ENCODE measurements at places on chromosomes 6 and 20.
A peak's percentile ranks its signal among the peaks of the same experiment; 100 is the strongest.

- DNase-seq: no peak
Observed at GRCh38 chr20:19929012-19929360, 88.2 kb upstream of the NAA20 start.

GRCh38 chr6:111541026-111541681 is 58.1 kb upstream of the REV3L start:
- DNase-seq: no peak

DNA sequence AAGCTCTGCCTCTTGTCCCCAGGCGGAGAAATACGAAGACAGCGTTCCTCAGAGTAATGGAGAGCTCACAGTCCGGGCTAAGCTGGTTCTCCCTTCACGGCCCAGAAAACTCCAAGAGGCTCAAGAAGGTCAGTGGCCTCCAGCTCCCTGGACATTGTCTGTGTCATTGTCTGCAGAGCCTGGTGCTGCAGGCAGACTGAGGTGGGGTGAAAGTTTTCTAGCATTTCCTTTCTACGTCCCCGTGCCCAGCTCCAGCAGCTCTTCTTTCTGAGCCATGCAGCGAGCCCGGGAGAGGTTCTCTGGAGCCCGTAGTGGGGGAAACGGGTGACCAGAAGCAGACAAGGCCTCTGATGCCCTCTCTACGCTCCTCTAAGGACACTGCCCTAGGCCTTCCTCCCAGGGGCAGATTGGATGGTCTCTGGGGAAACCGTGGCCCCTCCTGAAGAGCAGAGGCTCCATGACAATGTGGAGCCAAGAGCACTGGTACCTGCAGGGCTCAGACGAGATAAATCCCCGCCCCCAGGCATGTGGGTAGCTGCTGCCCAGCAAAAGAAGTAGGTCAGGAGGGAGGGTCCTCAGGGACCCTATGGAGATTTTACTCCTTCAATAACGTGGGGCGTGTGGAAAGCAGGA is 58.4 kb downstream of the EZR start:
- no peak for DNase-seq

- no peak for DNase-seq
Observed at GRCh38 chr6:83574783-83575182, 62.4 kb downstream of the PRSS35 start.

GRCh38 chr6:103872233-103872632 is 987.5 kb downstream of the HACE1 start:
- no peak for DNase-seq

DNA sequence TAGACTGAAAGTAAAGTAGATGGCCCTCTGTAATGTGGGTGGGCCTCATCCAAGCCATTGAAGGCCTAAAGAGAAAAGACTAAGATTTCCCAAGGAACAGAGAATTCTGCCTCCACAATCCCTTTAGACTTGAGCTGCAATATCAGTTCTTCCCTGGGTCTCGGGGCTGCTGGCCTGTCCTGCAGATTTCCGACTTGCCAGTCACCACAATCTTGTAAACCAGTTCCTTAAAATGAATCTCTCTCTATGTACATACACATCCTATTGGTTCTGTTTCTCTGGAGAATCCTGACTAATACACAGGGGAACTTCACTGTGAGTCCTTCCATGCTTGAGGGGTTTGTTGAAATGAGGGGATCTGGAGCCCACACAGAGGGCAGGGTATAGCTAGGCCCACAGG is 12.9 kb downstream of the CCDC170 start:
- DNase-seq: no peak

DNA sequence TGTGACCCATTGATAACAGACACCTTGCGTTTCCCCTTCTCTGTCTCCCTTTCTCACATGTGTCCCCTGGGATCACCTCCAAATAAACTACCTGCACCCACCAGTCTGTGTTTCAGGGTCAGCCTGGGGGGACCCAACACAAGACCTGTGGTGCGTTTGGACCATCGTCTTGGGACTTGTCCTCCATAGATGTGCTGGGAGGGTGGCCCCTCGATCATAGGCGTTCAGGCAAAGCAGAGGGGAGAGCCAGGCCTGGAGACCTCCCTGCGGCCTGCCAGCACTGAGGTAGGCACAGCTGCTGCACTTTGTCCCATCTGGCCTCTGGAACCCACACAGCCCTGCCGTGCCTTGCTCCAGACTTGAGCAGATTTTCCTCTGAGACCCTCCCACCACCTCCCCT is 18.1 kb downstream of the CST9 start:
- no peak for DNase-seq

- DNase-seq: no peak
Observed at GRCh38 chr6:55495277-55495676, 83.7 kb downstream of the HMGCLL1 start.

GRCh38 chr6:131036143-131036542 is 26.9 kb downstream of the EPB41L2 start:
- no peak for DNase-seq

- no peak for DNase-seq
Observed at GRCh38 chr20:44032583-44033331, 118.1 kb downstream of the TOX2 start.

GRCh38 chr20:49858076-49858585 is 45.5 kb downstream of the SLC9A8 start:
- no peak for DNase-seq

DNA sequence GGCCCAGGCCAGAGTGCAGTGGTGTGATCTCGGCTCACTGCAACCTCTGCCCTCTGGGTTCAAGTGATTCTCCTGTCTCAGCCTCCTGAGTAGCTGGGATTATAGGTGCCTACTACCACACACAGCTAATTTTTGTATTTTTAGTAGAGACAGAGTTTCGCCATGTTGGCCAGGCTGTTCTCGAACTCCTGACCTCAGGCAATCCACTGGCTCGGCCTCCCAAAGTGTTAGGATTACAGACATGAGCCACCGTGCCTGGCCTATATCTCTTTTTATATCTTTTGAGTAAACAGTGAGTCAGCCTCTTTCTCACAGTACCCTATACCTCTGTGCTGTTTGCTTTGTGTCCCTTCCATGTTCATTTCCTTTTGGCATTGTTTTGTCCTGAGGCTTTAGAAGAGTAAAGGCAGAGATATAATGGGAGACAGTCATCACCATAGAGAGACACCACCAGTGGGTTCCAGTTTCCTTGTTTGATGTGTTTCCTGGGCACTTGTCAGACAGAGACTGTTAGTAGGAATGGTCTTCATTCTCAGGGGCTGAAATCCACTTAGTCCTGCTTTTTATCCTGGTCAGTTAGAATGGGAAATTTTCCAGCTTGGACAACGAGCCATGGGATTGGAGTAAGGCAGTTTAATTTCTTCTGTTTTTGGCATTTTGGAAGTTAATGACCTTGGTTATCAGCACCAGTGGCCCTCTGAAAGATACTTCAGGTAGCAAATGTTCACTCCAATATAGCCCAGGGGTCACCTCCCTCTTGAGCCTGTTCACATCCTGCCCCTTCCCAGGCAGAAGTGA is 32.2 kb upstream of the ASXL1 start:
- no peak for DNase-seq

- DNase-seq: no peak
Observed at GRCh38 chr6:3887150-3887700, 38.1 kb downstream of the FAM50B start.

- peak; percentile 46 for DNase-seq
Observed at GRCh38 chr6:6131492-6132109, 124.9 kb upstream of the NRN1 start.

DNA sequence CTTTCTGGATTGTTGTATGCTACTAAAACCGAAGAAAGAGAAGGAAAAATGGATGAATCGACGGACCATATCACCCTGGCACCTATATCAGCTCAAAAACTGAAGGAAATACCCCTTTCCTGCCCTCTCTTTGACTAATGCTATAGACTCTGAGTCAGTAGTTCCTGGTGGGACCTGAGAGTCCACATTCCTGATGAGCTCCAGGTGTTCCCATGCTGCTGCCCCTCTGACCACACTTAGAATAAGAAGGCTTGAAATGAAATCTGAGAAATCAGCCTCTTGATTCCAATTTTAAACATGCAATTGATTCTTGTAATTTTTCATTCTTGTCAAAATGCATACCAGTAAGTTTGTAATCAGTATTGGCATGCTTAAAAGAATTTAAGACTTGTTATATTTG is 75.2 kb downstream of the PRL start:
- DNase-seq: peak; percentile 24

- no peak for DNase-seq
Observed at GRCh38 chr6:73747289-73747688, 51.3 kb downstream of the CD109 start.

- no peak for DNase-seq
Observed at GRCh38 chr6:37477191-37477590, 22.5 kb downstream of the CCDC167 start.

- DNase-seq: no peak
Observed at GRCh38 chr20:37803438-37804307, 99.3 kb upstream of the VSTM2L start.

- DNase-seq: no peak
Observed at GRCh38 chr6:12353731-12354130, 63.6 kb downstream of the EDN1 start.

GRCh38 chr20:5835321-5835821 is 85.2 kb downstream of the SHLD1 start:
- no peak for DNase-seq

GRCh38 chr6:134628154-134628553 is 310.2 kb upstream of the SGK1 start:
- no peak for DNase-seq

GRCh38 chr6:39923394-39923793 is 10.9 kb downstream of the MOCS1 start:
- DNase-seq: no peak

DNA sequence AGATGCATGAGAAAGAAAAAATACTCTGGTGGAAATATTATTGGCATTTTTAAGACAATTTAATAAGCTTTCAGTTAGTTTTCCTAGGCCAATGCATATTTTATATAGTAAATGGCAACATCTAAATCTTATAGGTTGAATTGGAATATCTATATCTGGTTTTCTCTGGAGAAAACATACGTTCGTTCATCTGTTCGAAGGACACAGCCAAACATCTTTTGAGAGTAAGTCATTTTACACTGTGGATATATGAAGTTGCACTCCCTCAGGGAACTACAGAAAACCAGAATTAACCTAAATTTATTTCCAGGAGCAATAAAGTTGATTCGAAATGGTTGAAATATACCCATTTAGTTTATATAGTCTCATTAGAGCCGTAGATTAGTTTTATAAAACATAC is 49.0 kb downstream of the MYLIP start:
- no peak for DNase-seq

DNA sequence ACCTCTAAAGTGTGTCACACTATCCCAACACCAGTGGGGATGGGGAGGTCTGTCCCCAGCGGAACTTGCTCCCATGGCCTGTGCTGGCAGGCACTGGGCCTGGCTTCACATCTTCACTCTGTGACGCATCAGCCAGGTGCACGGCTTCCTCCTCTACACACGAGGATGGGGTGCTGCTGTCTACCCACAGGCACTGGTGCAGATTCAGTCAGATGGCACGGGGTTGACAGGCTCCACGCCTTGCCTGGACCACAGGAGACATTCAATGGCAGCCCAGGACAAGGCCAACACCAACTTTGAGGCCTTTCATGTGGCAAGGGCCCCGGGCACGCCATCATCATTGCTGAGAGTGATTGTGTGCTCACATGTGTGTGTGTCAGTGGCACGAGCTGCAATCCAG is 92.4 kb downstream of the TMEM242 start:
- DNase-seq: no peak

- DNase-seq: no peak
Observed at GRCh38 chr20:24892522-24892921, 56.5 kb upstream of the CST7 start.

- DNase-seq: no peak
Observed at GRCh38 chr6:116036075-116036773, 24.5 kb downstream of the FRK start.

DNA sequence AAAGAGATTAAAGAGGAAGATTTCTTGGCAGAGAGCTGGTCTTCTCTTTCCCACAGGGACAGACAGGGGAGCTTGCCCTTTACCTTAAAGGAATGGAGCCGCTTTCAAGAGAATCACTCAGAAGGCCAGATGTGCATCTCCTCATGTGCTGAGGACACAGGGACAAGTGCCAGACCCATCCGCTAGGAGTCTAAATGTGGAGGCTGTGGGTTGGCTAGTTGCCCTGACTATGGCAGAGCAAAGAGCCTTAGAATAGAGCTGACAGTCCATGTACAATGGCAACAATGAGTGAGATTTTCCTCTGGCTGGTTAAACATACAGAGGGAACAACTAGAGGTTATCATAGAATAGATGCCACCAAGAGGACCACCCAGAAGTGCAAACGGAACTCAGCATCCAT is 7.3 kb upstream of the DOK5 start:
- no peak for DNase-seq

GRCh38 chr6:30820193-30820592 is 64.1 kb upstream of the DDR1 start:
- peak; percentile 38 for DNase-seq

GRCh38 chr6:36605143-36605542 is 11.0 kb downstream of the SRSF3 start:
- DNase-seq: no peak

- DNase-seq: no peak
Observed at GRCh38 chr20:34472246-34472925, 43.8 kb upstream of the DYNLRB1 start.

DNA sequence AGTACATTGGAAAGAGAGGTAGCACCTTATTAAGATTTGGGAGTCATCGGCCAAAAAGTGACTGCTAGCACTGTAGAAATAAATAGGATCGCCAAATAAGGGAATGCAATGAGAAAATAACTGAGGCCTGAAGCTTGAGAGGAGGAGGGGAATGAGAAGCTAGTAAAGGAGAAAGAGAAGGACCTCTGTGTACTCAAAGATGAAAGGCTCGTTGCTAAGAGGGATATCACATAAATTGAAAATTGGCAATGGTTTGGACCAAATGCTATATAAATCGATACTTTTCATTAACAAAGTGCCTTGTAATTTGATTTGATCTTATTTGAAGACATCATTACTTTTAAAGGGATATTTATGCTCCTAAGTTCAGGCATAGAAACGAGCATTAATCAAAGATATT is 796.3 kb downstream of the QKI start:
- DNase-seq: no peak

DNA sequence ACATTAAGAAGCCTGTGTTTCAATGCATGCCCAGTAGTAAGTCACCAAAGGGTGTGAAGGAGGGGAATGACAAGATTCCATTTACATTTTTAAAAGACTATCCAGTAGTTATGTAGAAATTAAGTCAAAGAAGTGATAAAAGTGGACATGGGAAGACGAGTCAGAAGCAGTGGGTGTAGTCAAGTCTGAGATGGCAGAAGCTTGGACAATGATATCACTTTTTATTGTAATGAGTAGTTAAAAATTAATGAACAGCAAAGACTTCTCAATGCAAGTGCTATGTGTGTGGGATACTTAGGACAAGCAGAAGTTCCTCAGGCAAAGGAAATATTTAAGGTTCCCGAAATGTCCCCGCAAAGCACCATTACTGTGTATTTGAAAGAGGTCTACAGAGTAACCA is 156.0 kb downstream of the DST start:
- no peak for DNase-seq

- no peak for DNase-seq
Observed at GRCh38 chr6:49826743-49827406, 39.5 kb downstream of the CRISP1 start.
